Muscle of back (tissue), 13 donors: ENCODE measurements at places on chromosomes 11 and 22. TPM values are rescaled to one million over a fixed set of nuclear protein-coding genes. Genes with fewer than 3 reads are reported as not detected.

GRCh38 chr11:60457576-60457975, 1.9 kb downstream of the MS4A1 start:
- DNase-seq = no peak

GRCh38 chr11:103035791-103036434, 56.0 kb downstream of the DCUN1D5 start:
- peak; percentile 50 for DNase-seq

DNA sequence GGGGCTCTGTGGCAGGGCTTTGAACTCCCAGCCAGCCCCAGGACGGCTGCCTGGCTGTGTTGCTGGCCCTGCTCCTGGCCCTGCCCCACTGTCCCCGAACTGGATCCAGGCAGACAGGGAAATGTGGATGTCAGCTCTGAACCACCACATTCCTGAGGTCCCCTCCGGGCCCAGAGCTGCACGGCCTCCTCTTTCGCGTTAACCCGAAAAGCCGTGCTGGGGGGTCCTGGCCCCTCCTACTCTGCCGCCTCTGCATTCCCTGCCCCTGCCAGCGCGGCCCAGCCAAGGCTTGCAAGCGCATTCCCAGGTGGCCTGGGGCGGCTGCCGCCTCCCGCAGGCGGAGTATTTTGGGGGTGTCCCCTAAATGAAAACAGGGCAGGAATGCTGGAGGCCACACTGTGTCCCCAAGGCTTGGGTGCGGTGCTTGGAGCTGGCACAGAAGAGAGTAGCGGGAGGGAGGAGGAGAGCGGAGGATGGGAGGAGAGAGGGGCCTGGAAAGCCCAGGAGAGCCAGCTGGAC, 5.4 kb downstream of the LINC01488 start:
- DNase-seq = no peak

DNA sequence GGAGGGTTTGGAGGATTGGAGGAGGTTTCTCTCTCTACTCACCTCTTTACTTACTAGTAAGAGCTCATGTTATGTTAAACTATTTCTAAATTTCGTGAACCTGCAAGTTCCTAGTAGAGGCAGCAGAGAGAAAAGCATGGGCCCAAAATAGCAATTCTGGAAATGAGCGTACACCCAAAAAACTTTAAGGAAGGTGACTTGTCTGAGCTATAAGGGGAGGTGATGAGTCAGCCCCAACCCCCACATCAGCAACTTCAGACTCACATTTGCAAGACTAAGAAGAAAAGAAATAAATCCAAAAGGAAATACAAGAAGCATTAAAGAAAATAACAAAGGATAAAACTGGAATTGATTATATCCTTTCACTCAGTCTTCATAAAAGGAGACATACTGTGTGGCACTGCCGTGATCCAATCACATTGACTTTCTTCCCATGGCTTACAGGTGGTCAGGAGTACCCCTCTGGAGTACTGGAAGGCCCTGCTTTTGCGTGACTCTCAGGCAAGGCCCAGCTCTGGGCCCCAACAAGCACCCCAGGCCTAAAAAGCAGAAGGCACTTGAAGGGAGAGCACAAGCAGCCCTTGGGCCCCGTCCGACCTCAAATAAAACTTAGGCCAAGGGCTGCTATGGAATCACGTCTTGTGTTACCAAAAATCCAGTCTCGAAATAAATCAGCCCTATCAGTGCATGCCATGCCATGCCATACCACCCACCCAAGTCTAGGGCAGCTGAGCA, 14.3 kb downstream of the PACSIN2 start:
- no peak for DNase-seq

DNA sequence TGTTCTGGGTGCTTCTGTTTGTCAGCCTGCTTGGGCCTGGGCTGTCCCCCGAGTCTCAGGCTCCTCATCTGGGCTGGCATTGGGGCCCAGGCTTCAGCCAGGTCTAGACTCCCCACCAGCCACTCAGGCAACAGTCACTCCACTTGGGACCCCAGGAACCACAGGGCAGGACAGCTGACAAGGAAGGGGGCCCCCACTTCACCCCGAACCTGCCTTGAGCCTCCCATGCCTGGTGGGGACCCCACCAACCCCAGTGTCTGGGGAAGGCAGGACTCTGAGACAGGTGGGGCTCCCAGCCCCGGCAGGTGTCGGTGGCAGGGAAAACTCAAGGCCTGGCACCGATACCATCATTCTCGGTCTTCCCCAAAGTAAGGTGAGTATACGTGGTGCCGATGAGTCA, 11.7 kb upstream of the LTO1 start:
- DNase-seq = no peak

GRCh38 chr11:23976841-23977271, 520.0 kb upstream of the LUZP2 start:
- DNase-seq = peak; percentile 15

- no peak for DNase-seq
Measured at GRCh38 chr11:47182380-47182779, 3.9 kb downstream of the PACSIN3 start.

The GTSE1 gene
- 10.1 TPM for polyA plus RNA-seq

The GRM5 gene
- not detected for polyA plus RNA-seq

The DBX1 gene
- 6.7 TPM for polyA plus RNA-seq

The BCO2 gene
- polyA plus RNA-seq = 7.7 TPM

The IGLL1 gene
- polyA plus RNA-seq = 0.85 TPM

The FAT3 gene
- polyA plus RNA-seq = 2.9 TPM

The PITPNB gene
- 43.5 TPM for polyA plus RNA-seq
